Posterior vena cava (tissue), 2 donors: ENCODE measurements at places on chromosomes 2 and 18. TPM values are rescaled to one million over a fixed set of nuclear protein-coding genes. Genes with fewer than 3 reads are reported as not detected.

GRCh38 chr2:11642972-11643371 is 27.0 kb downstream of the NTSR2 start:
- DNase-seq: peak; percentile 66

DNA sequence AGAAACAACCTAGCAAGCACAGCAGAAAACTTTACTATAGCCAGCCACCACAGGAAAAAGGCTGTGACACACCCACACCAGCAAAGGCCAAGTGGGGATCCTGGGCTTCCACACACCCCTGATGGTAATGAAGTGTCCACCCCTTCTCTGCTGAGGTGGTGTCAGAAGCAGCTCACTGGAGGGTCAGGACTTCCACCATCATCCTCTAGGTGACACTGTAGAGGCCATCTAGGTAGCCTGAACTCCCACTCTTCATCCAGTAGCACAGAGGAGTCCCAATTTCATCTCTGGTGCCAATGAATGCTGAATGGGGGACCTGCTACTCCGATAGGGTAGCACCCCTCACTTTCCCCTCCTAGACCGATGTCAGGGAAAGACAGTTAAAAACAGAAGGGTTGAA is 1544.4 kb downstream of the LRP1B start:
- DNase-seq: no peak

Gene LTBP1
- 206 TPM for total RNA-seq

DNA sequence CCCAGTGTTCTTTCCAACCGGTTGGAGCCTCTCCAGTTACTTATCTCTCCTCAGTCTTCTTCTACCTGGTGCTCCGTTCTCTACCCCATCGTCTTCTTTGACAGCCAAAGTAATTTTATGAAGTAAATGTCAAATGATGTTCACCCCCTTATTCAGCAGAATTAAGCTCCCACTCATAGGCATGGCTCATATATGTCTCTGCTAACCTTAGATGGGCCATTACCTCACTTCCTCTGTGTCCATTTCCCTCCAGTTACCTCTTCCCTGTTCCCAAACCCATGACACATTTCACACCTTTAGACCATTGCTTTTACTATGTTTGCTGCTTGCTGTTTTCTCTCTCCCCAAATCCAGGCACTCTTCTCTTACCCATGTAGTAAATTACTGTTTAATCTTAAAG is 607.0 kb downstream of the RNF144A start:
- no peak for DNase-seq

GRCh38 chr2:207133458-207133819 is 32.3 kb downstream of the KLF7 start:
- DNase-seq: no peak

DNA sequence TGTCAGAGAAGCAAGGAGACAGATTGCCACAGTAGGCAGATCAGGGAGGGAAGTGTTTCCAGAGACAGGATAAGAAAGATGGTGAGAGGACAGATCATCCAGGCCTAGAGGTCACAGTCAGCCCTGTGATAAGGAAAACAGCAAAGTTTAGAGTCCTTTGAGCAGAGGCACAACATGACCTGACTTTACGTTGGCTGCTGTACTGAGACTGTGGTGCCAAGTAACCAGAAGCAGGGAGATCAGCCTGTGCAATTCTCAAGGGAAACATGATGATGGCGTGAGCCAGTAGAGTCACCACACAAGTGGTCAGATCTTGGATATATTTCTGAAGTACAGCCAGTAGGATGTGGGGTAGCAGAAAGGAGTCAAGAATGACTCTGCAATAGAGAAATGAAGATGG is 43.7 kb downstream of the SMC6 start:
- no peak for DNase-seq

GRCh38 chr2:70420143-70420542 is 118.3 kb upstream of the FAM136A start:
- DNase-seq: no peak

DNA sequence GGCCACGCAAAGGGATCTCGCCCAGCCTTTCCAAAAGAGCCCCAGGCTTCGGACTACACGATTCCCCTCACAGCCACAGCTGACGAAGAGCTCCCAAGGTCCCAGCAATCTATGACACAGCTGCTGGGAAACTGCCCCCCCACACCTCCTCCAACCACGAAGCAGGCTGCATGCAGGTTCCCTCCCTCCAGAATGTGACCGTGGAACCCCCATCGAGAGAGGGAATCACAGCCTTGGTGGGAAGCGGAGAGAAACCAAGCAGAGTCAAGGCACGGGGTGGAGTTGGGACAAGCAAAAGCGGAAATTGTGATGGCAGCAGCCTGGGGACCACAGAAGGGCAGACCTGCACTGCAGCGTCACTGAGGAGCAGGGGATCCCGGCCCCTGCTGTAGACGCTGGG is 50.3 kb downstream of the KCNF1 start:
- peak; percentile 58 for DNase-seq

Gene ICOS
- not detected for total RNA-seq

- DNase-seq: no peak
These were observed 14.1 kb downstream of the LAMA3 start for GRCh38 chr18:23703057-23703986.

- no peak for DNase-seq
These were observed 268.2 kb upstream of the PXDN start for GRCh38 chr2:2012505-2012904.

Gene EPB41L5
- 16.1 TPM for total RNA-seq

- no peak for DNase-seq
These were observed 25.9 kb upstream of the RESP18 start for GRCh38 chr2:219358170-219359075.
